Uterus (tissue), 4 donors: ENCODE measurements at places on chromosomes 1 and 21.

- DNase-seq, result no peak
- peak overlapping the region; percentile 64 for H3K27ac ChIP-seq
- no peaks in the 10 kb centered on the region for H3K27me3 ChIP-seq
- no peaks in the 10 kb centered on the region for H3K36me3 ChIP-seq
Observed at GRCh38 chr21:32474179-32475059, 61.9 kb downstream of the EVA1C start.

- no peak overlapping the region for H3K27ac ChIP-seq
- no peak overlapping the region for H3K4me3 ChIP-seq
- no peaks in the 10 kb centered on the region for H3K27me3 ChIP-seq
- no peaks in the 10 kb centered on the region for H3K4me1 ChIP-seq
- no peak for DNase-seq
Observed at GRCh38 chr1:107895403-107896191, 69.4 kb downstream of the VAV3 start.

DNA sequence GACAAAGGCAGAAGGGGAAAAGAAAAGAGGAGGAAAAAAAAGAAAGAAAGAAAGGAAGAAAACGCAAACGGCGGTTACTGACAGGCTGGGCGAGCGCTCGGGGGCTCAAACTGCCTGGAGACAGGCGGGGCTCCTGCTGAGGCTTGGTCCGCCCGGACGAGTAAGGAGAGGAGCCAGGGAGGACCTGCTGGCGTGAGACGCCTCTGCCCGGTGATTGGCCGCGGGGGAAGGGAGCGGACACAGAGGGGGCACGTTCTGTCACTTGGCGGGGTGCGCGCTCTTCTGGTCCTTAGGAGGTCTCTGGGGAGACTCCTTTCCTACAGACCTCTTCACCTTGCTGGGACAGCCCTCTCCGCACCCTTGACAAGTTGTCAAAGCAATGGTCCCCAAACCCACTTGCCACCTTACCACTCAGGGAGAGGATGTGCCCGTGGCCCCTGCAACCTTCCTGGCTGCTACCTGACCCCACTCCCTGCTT, 791 bp upstream of the PIK3R3 start:
- no peak for DNase-seq
- H3K4me3 ChIP-seq, result peak overlapping the region; percentile 69
- no peaks in the 10 kb centered on the region for H3K36me3 ChIP-seq
- peak overlapping the region; percentile 96 for H3K27ac ChIP-seq
- H3K4me1 ChIP-seq, result no peaks in the 10 kb centered on the region

DNA sequence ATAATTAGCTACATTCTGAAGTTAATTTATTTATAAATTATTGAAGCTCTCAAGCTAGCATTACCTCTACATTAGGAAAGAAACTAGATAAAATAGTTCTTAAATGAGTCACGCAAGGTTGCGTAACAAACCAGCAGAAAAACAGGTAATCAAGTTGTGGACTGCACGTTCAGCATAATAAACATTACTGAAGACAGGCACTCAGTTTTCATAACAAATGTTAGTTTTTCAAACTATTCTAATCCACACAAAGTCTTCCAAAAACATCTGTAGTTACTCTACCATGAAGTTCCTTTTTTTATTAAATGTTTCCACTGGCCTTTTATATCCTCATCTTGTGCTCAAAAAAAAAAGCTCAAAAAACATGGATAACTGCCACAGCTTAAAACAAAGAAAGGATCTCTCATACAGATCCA, 1.3 kb downstream of the TOR1AIP2 start:
- H3K27me3 ChIP-seq, result no peaks in the 10 kb centered on the region
- peak overlapping the region; percentile 69 for H3K27ac ChIP-seq
- no peaks in the 10 kb centered on the region for H3K36me3 ChIP-seq
- H3K4me1 ChIP-seq, result no peaks in the 10 kb centered on the region
- H3K4me3 ChIP-seq, result no peak overlapping the region

DNA sequence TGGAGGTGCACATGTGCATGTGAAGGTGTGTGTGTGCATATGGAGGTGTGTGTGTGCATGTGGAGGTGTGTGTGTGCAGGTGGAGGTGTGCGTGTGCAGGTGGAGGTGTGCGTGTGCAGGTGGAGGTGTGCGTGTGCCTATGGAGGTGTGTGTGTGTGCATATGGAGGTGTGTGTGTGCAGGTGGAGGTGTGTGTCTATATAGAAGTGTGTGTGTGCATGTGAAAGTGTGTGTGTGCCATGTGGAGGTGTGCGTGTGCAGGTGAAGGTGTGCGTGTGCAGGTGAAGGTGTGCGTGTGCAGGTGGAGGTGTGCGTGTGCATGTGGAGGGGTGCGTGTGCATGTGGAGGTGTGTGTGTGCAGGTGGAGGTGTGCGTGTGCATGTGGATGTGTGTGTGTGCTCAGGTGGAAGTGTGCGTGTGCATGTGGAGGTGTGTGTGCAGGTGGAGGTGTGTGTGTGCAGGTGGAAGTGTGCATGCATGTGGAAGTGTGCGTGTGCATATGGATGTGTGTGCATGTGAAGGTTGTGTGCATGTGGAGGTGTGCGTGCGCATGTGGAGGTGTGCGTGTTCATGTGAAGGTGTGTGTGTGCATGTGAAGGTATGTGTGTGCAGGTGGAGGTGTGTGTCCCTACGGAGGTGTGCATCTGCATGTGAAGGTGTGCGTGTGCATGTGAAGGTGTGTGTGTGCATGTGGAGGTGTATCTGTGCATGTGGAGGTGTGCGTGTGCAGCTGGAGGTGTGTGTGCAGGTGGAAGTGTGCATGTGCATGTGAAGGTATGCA, 13.5 kb downstream of the C1orf74 start:
- H3K4me1 ChIP-seq, result peaks cover 7% of the 10 kb centered on the region
- DNase-seq, result no peak
- no peak overlapping the region for H3K4me3 ChIP-seq
- no peaks in the 10 kb centered on the region for H3K36me3 ChIP-seq
- no peaks in the 10 kb centered on the region for H3K27me3 ChIP-seq

DNA sequence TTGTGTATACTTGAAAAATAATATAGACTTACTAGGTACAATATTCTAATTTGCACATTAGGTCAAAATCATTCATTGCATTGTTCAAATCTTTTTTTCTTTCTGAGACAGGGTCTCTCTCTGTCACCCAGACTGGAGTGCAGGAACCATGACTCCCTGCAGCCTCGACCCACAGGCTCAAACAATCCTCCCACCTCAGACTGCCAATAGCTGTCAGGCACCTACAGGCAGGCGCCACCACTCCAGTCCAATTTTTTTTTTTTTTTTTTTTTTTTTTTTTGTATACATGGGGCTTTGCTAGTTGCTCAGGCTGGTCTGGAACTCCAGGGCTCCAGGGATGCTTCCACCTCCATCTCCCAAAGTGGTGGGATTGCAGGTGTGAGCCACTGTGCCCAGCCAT, 656.9 kb downstream of the KCNT2 start:
- H3K27me3 ChIP-seq, result no peaks in the 10 kb centered on the region
- H3K4me3 ChIP-seq, result no peak overlapping the region
- H3K27ac ChIP-seq, result no peak overlapping the region
- no peaks in the 10 kb centered on the region for H3K36me3 ChIP-seq
- no peak for DNase-seq
- no peaks in the 10 kb centered on the region for H3K4me1 ChIP-seq

GRCh38 chr1:191668525-191668924, 489.7 kb upstream of the RGS18 start:
- no peak overlapping the region for H3K27ac ChIP-seq
- H3K4me3 ChIP-seq, result no peak overlapping the region
- no peaks in the 10 kb centered on the region for H3K27me3 ChIP-seq
- no peaks in the 10 kb centered on the region for H3K4me1 ChIP-seq

- no peak overlapping the region for H3K27ac ChIP-seq
- no peak overlapping the region for H3K4me3 ChIP-seq
- no peak for DNase-seq
- no peaks in the 10 kb centered on the region for H3K27me3 ChIP-seq
- no peaks in the 10 kb centered on the region for H3K4me1 ChIP-seq
Observed at GRCh38 chr1:154453161-154453560, 48.0 kb downstream of the IL6R start.

DNA sequence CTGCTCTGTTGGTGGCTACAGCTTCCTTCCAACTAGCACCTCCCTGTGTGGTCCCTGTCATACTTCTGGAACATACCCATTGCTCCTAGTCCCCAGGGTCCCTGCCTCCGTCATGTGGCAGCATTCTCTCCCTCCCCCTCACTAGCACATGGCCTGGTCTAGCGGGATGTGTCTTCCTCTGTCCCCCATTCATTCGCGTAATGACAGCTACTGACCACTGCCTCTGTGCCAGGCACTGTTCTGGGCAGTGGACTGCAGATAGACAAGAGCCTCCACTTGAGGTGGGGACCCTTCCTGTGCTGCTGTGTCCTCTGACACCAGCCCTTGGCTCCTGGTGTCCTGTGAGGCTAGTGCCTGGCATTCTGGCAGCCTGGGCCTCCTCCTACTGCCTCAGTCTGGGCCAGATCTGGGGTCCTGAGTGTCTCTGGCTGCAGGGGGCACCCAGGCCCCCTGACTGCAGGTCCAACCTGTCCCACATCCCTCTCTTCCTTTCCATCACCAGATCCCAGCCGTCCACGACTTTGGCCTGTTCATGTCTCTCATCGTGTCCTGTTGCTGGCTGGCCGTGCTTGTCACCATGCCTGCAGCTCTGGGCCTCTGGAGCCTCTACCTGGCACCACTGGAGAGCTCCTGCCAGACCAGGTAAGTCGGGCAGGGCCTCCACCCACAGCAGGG, 38.1 kb downstream of the DISP3 start:
- H3K27me3 ChIP-seq, result no peaks in the 10 kb centered on the region
- H3K36me3 ChIP-seq, result no peaks in the 10 kb centered on the region
- H3K4me3 ChIP-seq, result no peak overlapping the region

DNA sequence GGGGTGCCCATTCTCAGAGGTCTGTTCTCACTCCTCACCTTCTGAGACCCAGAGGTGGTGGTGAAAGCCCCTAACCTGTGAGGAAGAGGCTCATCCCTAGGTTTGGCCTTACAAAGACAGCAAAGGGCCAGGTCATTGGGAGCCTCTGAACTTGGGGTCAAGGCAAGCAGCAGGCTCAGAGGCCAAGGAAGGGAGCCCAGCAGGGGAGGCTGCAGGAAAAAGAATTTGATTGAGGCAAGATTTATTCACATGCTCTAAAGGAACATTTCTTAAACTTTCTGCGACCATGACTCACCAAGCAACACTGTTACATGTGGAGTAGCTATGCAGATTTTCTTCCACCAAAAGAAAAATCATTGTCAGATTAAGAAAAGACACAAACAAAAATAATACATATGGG, 132.5 kb upstream of the SYT6 start:
- no peak overlapping the region for H3K27ac ChIP-seq
- no peaks in the 10 kb centered on the region for H3K27me3 ChIP-seq
- no peaks in the 10 kb centered on the region for H3K36me3 ChIP-seq
- H3K4me3 ChIP-seq, result no peak overlapping the region

DNA sequence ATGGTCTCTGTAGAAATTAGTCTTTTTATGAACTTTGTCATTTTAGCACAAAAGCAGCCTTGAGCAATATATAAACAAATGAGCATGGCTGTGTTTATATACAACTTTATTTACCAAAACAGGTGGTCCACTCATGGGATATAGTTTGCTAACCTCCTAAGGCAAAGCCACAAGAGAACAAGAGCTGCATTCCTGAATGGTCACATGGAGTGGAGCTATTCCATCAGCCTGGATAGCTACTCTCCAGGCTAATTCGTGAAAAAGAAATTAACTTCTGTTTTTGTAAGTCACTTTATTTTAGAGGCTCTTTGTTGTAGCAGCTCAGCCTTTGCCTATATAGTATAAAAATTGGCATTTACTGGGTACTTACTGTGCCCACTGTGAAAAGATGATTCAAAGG, 163.3 kb upstream of the FAM78B start:
- H3K27ac ChIP-seq, result no peak overlapping the region
- no peaks in the 10 kb centered on the region for H3K27me3 ChIP-seq
- no peaks in the 10 kb centered on the region for H3K36me3 ChIP-seq
- no peak for DNase-seq
- H3K4me1 ChIP-seq, result no peaks in the 10 kb centered on the region

DNA sequence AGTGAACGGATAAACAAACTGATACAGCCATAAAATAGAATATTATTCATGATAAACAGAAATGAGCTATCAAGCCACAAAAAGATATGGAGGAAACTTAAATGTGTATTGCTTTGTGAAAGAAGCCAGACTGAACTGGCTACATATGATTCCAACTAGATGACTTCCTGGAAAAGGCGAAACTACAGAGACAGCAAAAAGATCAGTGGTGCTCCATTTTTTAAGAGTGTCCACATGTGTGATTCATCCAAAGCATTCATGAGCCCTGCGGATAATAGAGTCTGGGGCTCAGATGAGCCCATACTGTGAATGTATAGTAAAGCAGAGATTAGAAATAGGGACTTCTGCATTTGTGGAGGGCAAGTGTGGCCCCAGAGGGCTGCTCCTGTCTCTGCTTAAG, 7.8 kb upstream of the TMEM222 start:
- DNase-seq, result no peak
- H3K4me3 ChIP-seq, result no peak overlapping the region
- no peaks in the 10 kb centered on the region for H3K36me3 ChIP-seq
- no peak overlapping the region for H3K27ac ChIP-seq
- H3K27me3 ChIP-seq, result no peaks in the 10 kb centered on the region
- H3K4me1 ChIP-seq, result no peaks in the 10 kb centered on the region

GRCh38 chr1:42958488-42959319, at the start of gene SLC2A1:
Gene SLC2A1, minus strand, starts transcription at chr1:42958868. Its CDS starts 217 bp downstream, at chr1:42958651.
- DNase-seq, result peak; percentile 88
- no peaks in the 10 kb centered on the region for H3K36me3 ChIP-seq
- H3K27me3 ChIP-seq, result no peaks in the 10 kb centered on the region

GRCh38 chr1:185070051-185070450, 24.7 kb downstream of the RNF2 start:
- DNase-seq, result no peak
- no peak overlapping the region for H3K27ac ChIP-seq
- no peak overlapping the region for H3K4me3 ChIP-seq
- no peaks in the 10 kb centered on the region for H3K27me3 ChIP-seq
- no peaks in the 10 kb centered on the region for H3K4me1 ChIP-seq

DNA sequence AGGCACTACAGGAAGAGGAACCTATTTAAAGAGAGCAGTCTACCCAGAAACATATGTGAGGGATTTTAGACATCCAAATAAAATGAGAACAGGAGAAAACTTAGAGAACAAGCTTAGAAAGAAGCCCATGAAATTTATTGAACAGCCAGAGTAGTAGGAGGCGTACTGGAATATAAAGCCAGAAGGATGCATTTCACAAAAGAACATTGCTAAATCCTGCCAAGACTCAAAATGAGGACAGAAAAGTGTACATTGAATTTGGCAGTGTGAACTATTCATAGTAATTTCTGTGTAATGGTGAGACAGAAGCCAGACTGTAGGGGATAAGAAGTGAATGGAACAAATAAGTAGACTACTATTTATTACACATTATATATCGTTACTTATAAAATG, 22.5 kb downstream of the CEPT1 start:
- no peak overlapping the region for H3K4me3 ChIP-seq
- no peak for DNase-seq
- no peak overlapping the region for H3K27ac ChIP-seq
- H3K27me3 ChIP-seq, result no peaks in the 10 kb centered on the region
- H3K4me1 ChIP-seq, result no peaks in the 10 kb centered on the region

- DNase-seq, result no peak
- H3K27me3 ChIP-seq, result no peaks in the 10 kb centered on the region
- no peak overlapping the region for H3K4me3 ChIP-seq
- H3K4me1 ChIP-seq, result no peaks in the 10 kb centered on the region
Observed at GRCh38 chr1:66777831-66778230, 23.2 kb downstream of the INSL5 start.

- peak; percentile 77 for DNase-seq
- H3K4me1 ChIP-seq, result no peaks in the 10 kb centered on the region
Observed at GRCh38 chr1:32200226-32201010, at the start of gene CCDC28B. Gene CCDC28B, plus strand, starts transcription at chr1:32200595. Its CDS starts 1,341 bp downstream, at chr1:32201936.

- no peaks in the 10 kb centered on the region for H3K27me3 ChIP-seq
- H3K36me3 ChIP-seq, result no peaks in the 10 kb centered on the region
- no peaks in the 10 kb centered on the region for H3K4me1 ChIP-seq
- DNase-seq, result no peak
Observed at GRCh38 chr1:78385744-78386462, 104.9 kb upstream of the PTGFR start.
